ENCODE measurements at places on chromosomes 2 and 18.
A peak's percentile ranks its signal among the peaks of the same experiment; 100 is the strongest.

GRCh38 chr2:193845604-193846003, 1650.9 kb upstream of the TMEFF2 start:
- DNase-seq = no peak

- DNase-seq = no peak
Measured at GRCh38 chr2:98025481-98026037, 29.8 kb upstream of the TMEM131 start.

DNA sequence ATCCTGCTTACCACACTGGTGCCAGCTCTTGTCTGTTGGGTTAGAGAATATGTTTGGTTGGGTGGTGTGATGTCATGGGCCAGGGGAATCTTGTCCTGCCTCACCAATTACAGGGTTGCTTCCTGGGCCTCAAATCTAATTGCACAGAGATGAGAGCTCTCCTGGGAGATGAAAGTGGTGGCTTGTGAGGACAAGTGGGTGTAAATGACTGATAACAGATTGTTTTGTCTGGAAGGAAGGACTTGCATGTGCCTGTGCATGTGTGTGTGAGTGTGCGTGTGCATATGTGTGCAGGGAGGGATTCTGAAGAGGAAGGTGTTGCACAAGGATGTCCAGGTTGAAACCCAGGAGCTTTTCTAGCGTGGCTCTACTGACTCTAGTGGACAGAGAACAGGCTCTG, 271.9 kb downstream of the LOXHD1 start:
- DNase-seq = no peak

DNA sequence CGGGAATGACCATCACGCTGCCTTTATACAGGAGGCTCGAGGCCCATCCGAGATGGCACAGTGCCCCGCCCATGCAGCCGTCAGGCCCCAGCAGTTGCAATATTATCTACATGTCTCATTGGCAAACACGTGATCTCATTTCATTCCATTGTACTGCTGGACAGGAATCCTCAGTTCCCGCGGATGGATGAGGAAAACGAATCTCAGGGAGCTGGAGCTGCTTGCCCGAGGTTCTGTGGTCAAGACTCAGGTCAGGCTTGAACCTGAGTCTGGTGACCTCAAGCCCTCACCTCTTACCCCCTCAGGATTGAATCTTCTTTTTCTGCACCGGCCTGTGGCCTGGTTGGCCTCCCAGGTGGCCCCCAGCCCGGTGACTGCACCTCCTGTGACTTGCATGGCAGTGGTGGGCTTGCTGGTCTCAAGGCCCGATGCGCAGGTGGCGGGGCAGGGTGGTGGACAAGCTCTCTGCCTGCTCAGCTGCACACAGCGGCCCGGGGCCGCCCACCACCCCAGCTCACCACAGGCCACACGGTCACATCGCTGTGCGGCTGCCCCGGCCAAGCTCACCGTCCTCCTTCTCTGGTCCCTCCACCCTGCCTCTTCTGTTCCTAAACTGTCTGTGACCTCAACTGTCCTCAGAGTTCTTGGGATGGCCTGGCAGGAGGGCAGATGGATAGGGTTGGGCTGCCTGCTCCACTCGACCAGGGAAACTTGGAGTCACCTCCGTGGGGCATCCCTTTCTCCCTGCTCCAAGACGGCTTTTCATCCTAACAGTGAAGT, 52.0 kb upstream of the HS6ST1 start:
- DNase-seq = peak; percentile 40

GRCh38 chr18:50559752-50560680, at the start of gene MAPK4:
TSS of gene MAPK4 (plus strand) at chr18:50560087. CDS start at chr18:50663959, 103,872 bp downstream.
- DNase-seq = peak; percentile 18

- no peak for DNase-seq
Measured at GRCh38 chr2:239171643-239172042, 229.2 kb downstream of the HDAC4 start.

DNA sequence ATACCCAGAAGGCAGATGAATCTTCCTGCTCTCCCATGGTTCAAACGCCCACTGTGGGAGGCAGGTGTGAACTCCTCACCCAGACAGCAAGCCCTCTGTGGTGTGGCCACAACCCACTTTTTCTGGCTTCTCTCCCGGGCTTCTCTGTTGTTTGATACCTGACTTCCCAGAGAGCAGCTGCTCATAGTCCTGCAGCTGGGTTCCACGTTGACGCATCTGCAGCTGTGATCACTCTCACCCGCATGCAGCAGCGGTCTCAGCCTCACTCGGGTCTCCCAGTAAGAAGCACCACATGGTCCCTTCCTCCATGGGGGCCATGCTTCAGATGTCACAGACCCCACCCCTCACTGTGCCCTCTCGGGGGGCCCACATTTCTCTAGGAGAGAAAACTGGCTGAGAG, 3.5 kb downstream of the ASPRV1 start:
- no peak for DNase-seq

DNA sequence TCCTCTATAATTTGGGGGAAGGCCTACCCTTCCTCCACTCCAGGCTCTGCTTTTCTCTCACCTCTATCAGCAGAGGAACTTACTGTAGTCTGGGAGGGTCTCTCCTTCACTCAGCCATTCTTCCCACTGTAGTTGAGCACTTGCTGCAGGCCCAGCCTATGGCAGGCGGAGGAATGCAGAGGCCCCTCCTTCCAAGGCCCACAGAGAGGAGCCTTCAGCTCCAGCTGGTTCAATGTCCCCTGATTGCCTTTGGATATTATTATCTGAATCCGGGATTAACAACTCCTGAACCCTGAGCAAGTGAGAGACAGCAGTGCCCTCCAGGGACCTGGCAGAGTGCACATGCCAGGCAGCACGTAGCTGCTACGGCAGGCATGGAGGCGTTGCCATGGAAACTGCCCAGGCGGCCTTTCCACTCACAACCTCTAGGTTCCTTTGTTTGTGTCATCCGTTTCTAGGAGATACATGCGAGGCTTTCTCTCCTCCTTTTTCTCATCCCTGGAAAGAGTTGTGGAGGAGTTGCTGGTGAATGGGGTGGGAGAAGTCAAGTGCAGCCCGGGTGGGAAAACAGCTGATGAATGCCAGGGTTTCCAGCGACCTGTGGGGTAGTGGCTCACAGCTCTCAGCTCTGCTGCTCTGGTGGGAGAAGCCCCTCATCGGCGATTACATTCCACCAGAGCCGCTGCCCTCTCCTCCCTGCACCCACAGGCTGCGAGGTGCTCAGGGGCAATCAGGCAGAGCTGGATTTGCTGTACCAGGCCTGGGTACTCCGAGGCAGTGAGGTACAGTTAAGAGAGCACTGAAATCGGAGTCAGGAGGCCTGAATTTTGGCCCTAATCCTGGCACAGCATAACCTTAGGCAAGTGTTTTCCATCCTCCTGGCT, 55.3 kb upstream of the HK2 start:
- peak; percentile 54 for DNase-seq

DNA sequence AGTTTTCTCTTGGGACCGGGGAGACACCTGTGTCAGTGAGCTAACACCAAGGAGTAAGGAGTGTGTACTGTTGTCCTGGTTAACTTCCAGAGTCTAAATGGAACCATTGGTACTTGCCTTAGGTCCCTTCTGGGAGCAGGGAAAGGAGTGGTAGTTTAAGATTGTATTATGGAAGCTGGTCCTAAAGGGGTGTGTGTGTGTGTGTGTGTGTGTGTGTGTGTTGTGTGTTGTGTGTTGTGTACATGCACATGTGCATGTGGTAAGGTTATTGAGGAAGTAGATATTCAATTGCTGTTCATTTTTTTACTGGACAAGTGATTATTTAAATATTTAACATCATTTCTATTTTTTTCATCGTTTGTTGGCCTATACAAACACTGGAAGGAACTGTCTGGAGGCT, 1.4 kb downstream of the APLF start:
- no peak for DNase-seq

DNA sequence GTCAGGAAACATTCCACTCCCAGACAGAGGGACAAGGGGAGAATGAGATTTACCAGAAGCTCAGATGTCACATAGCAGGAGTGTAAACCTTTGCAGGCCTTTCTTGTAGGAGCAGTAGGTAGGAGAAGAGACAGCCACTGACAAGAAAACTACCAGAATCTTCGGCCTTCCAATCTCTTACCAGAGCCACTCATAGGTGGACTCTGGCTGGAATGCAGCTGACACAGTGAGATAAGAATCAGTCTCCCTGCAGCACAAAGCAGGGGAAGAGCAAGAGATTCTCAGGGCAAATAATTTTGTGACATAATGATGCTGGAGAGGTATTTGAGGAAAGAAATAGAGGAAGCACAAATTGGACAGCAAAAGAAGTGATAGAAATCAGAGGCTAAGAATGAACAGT, 1534.5 kb downstream of the DPP10 start:
- no peak for DNase-seq

DNA sequence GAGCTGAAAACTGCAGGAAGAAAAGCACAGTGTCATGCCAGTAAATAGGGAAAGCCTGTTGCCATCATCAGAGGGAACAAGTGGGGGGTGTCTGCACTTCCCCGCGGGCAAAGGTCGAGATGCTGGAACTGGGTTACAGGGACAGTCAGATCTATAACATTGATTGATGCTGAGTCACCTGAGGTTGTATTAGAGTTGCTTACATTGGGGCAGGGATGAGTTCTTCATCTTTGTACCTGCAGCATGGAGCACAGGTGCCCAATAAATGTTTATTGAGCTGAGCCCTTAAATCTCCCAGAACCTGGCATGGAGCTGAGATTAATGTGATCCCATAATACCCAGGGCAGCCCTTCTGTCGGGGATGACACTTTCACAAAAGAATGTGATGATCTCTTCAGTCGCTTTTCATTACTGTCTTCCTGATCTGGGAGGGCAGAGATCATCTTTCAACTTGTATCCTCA, 5.9 kb upstream of the RNF152 start:
- no peak for DNase-seq

- no peak for DNase-seq
Measured at GRCh38 chr2:121098556-121098955, 186.4 kb downstream of the TFCP2L1 start.

DNA sequence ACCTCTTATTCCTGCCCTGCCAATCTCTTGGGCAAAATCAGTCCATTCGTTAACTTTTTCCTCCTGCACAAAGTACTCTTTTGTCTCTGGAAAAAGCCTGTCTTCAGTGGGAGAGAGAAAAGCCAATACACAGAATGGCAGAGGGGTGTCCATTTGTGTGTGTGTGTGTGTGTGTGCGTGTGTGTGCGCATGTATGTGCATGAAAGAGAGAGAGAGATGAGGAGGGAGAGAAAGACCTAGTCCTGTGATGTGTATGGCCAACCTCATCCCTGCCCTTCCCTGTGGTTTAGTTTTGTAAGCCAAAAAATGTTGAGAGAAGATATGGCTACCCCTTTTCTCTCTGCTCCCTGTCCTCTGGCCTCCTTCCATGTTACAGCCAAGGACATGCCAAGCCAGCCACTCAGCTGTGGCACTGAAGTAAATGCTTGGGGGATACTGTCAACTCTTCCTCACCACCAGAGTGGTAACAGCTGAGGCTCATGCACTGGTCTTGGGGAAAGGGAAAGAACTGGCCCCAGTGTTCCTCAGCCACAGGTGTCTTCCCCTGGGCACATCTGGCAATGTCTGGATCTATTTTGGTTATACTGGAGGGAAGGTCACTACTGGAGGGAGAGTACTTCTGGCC, 10.6 kb downstream of the SLC4A5 start:
- no peak for DNase-seq

DNA sequence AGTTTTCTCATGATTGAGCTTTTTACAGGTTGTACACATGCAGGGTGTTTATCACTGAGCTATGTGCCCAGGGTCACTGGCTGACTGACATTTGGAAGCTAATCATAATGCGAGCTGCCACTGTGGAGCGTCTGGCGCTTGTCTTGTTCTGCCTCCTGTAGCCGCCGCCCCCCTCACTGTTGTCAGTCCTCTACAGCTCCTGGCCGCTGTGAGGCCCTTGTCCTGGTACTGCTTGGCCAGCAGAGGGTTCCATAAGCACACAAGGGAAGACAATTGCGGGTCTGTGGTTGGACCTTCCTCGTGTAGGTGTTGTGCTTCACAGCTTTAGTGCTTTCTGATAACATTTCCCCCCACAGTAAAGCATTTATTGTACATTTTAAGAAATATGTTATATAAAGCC, 105.6 kb upstream of the LDLRAD4 start:
- DNase-seq = peak; percentile 56

DNA sequence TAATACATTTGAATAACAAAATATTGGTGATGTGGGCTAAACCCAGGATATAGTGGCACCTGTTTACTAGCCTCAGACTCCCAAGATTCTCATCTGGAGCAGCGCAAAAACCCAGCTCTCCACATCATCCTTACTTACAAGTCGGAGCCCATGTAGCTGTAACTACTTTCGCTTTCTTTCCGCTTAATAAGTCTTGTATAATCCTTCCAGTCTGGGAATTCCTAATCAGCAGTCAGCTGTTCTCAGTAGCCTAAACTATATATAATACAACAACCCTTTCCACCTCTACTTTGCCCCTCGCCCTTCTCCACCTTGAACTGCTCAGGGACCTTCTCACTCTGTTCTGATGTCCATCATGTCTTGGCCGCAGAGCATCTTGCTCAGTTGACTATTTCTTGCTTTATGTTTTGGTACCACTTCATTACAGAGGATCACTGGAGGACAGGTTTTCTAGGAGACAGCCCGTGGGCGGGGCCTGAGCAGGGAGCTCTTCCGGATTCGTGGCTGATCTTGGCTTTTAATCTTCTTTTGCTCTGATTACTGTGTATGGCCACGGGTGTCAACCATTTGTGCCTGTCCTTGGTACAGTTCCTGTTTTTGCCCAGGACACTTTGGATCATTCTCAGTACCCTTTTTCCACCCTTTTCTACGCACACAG, 119.9 kb upstream of the SERTAD2 start:
- DNase-seq = no peak

- DNase-seq = peak; percentile 28
Measured at GRCh38 chr2:70994009-70994698, 519 bp downstream of the TEX261 start.

GRCh38 chr2:218434456-218434855, 15.5 kb downstream of the VIL1 start:
- no peak for DNase-seq

- DNase-seq = no peak
Measured at GRCh38 chr2:44112096-44112495, 56.6 kb upstream of the PPM1B start.

GRCh38 chr2:17590342-17590911, 49.9 kb downstream of the VSNL1 start:
- DNase-seq = no peak

DNA sequence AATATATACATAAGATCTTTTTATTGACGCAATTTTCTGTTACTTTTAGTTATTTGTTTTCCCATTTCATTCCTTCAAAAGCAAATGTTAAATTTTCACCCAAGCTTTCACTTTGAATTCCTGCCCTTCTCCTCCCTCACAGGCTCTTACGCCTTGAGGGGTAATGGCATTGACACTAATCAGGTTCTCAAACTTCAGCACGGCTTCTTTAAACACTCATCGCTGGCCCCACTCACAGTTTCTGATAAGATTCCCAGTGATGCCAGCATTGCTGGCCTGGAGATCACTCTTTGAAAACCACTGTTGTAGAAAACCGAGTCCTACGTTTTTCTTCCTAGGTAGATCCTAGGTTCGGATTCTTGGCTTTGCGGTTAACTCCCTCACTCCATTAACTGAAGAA, 105.6 kb upstream of the EPB41L3 start:
- DNase-seq = no peak
